T-cell (primary cell): ENCODE measurements at places on chromosomes 13 and 19. TPM values are rescaled to one million over a fixed set of nuclear protein-coding genes. Genes with fewer than 3 reads are reported as not detected.

The ZNF665 gene
- total RNA-seq, result 3.4 TPM

The RUBCNL gene
- 11.7 TPM for total RNA-seq

The USHBP1 gene
- not detected for total RNA-seq

The GRIK5 gene
- total RNA-seq, result 0.68 TPM

The TRAPPC2B gene
- total RNA-seq, result 7.3 TPM

The FBXO27 gene
- 0.66 TPM for total RNA-seq

The PGLYRP1 gene
- total RNA-seq, result not detected

The SBSN gene
- 0.23 TPM for total RNA-seq

The AKAP8L gene
- 135 TPM for total RNA-seq

The ZNF221 gene
- 1.6 TPM for total RNA-seq

The IGFLR1 gene
- total RNA-seq, result 54.7 TPM

The CDC42EP5 gene
- not detected for total RNA-seq

The EHD2 gene
- total RNA-seq, result 0.28 TPM

The FCAR gene
- total RNA-seq, result not detected

The PLEKHA4 gene
- total RNA-seq, result 5.2 TPM

- H3K27me3 ChIP-seq, result peaks cover 36% of the 10 kb centered on the region
- no peaks in the 10 kb centered on the region for H3K4me1 ChIP-seq
- DNase-seq, result no peak
- no peaks in the 10 kb centered on the region for H3K36me3 ChIP-seq
These were observed 25.2 kb downstream of the NLRP9 start for GRCh38 chr19:55712804-55713631.

GRCh38 chr13:50208826-50209335 is 193.6 kb downstream of the KCNRG start:
- H3K4me3 ChIP-seq, result no peak overlapping the region
- peaks cover 3% of the 10 kb centered on the region for H3K4me1 ChIP-seq
- peaks cover 4% of the 10 kb centered on the region for H3K27me3 ChIP-seq
- no peaks in the 10 kb centered on the region for H3K36me3 ChIP-seq
- no peak overlapping the region for H3K27ac ChIP-seq

GRCh38 chr13:40123962-40124632 is 468.6 kb downstream of the COG6 start:
- no peaks in the 10 kb centered on the region for H3K36me3 ChIP-seq
- DNase-seq, result no peak
- H3K4me3 ChIP-seq, result no peak overlapping the region
- H3K27ac ChIP-seq, result no peak overlapping the region

DNA sequence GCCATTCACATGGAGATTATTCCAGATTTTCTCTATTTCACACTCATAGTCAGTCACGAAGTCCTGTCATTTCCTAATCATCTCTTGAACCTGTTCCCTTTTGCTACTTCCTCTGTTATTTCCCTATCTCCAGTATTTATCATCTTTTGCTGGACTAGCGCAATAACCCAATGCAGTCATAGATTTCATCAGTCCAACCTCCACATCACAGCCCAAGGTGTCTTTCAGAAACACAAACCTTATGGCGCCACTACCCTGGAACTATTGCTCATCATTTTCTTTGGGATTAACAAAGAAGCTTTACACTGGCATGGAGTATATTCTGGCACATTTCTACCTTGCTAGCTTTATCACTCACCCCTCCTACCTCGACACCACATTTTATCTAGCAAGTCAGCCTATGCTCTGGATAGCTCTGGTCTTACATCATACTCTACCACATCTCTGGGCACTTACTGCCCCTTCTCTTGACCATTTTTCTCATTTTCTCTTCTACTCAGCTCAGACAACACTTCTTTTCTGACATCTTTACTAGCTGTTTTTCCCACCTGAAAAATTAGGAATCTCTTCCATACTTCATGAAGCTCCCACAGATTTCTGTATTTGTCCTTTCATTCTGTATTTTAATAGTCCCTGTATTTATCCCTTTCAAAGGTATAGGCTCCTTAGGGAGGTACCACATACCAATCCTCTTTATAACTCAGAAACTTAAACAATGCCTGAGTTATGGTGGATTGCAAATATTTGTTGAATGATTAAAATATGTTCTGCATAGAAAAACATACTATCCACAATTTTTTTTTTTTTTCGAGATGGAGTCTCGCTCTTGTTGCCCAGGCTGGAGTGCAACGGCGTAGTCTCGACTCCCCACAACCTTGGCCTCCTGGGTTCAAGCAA is 534.7 kb downstream of the KLF12 start:
- H3K36me3 ChIP-seq, result no peaks in the 10 kb centered on the region
- no peak overlapping the region for H3K27ac ChIP-seq
- no peaks in the 10 kb centered on the region for H3K4me1 ChIP-seq
- H3K27me3 ChIP-seq, result no peaks in the 10 kb centered on the region
- DNase-seq, result no peak

GRCh38 chr19:44846455-44847143 is 502 bp downstream of the NECTIN2 start:
- no peaks in the 10 kb centered on the region for H3K36me3 ChIP-seq
- no peaks in the 10 kb centered on the region for H3K27me3 ChIP-seq
- H3K27ac ChIP-seq, result no peak overlapping the region
- H3K4me1 ChIP-seq, result no peaks in the 10 kb centered on the region
- DNase-seq, result no peak

GRCh38 chr19:17079710-17080439 is 4.3 kb downstream of the MYO9B start:
- peak; percentile 33 for DNase-seq
- H3K4me3 ChIP-seq, result peak overlapping the region; percentile 31
- peak overlapping the region; percentile 55 for H3K27ac ChIP-seq
- H3K36me3 ChIP-seq, result peaks cover 5% of the 10 kb centered on the region
- no peaks in the 10 kb centered on the region for H3K27me3 ChIP-seq
- H3K4me1 ChIP-seq, result peaks cover 14% of the 10 kb centered on the region

- DNase-seq, result no peak
- no peaks in the 10 kb centered on the region for H3K36me3 ChIP-seq
- no peaks in the 10 kb centered on the region for H3K27me3 ChIP-seq
These were observed 204.5 kb upstream of the SLITRK1 start for GRCh38 chr13:84086847-84087162.

GRCh38 chr13:36787181-36787580 is 31.8 kb upstream of the RFXAP start:
- H3K36me3 ChIP-seq, result no peaks in the 10 kb centered on the region
- H3K4me3 ChIP-seq, result no peak overlapping the region
- no peaks in the 10 kb centered on the region for H3K4me1 ChIP-seq
- H3K27ac ChIP-seq, result no peak overlapping the region

- peak overlapping the region; percentile 97 for H3K27ac ChIP-seq
- H3K4me1 ChIP-seq, result peaks cover 51% of the 10 kb centered on the region
- H3K4me3 ChIP-seq, result no peak overlapping the region
- peaks cover 2% of the 10 kb centered on the region for H3K27me3 ChIP-seq
These were observed 25.8 kb upstream of the NANOS3 start for GRCh38 chr19:13850910-13851733.

GRCh38 chr19:18342090-18342632 is 1.8 kb downstream of the PGPEP1 start:
- no peak for DNase-seq
- H3K36me3 ChIP-seq, result peaks cover 17% of the 10 kb centered on the region
- H3K27me3 ChIP-seq, result no peaks in the 10 kb centered on the region
- H3K4me3 ChIP-seq, result no peak overlapping the region

DNA sequence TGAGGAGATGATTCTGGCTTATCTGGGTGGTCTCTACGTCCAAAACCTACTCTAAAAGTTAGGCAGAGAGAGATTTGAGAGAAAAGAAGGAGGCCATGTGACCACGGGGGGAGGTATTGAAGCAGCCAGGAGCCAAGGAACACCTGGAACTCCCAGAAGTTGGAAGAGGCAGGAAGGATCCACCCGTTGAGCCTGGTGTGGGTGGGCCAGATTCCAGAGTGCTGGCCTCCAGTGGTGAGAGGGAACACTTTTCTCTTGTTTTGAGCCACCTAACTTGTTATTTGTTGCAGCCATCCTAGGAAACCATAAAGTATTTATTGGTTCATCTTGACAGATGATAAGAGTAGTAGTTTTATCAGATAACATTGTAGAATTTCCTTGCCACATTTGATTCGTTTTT is 396.9 kb downstream of the MYO16 start:
- H3K4me3 ChIP-seq, result no peak overlapping the region
- no peaks in the 10 kb centered on the region for H3K4me1 ChIP-seq
- no peak overlapping the region for H3K27ac ChIP-seq
- no peaks in the 10 kb centered on the region for H3K27me3 ChIP-seq
- no peaks in the 10 kb centered on the region for H3K36me3 ChIP-seq

- peak overlapping the region; percentile 37 for H3K4me3 ChIP-seq
- no peaks in the 10 kb centered on the region for H3K36me3 ChIP-seq
- H3K27me3 ChIP-seq, result peaks cover under 1% of the 10 kb centered on the region
- H3K27ac ChIP-seq, result no peak overlapping the region
- no peak for DNase-seq
These were observed 148.6 kb upstream of the SOX21 start for GRCh38 chr13:94860981-94861407.

DNA sequence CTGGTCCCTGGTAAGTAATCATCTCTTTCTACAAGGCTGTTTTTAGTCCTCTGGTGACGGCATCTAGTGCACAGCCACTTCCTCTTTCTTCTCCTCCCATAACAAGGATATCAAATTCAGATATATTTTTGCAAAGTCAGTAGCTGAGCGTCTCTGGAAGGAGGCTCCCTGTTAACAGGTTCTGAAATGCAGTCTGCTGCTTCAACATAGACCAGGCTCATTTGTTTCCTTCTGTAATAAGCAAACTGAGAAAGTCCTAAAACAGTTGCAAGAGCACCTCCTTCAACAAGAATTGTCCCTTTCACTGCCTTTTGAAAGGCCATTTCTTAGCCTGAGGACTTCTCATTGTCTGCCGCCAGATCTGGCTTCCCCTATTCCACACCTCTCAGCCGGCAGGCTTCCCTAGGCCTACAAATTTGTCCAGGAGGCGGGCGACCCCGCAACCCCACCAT is 7.4 kb upstream of the ZSCAN5A start:
- no peaks in the 10 kb centered on the region for H3K36me3 ChIP-seq
- no peaks in the 10 kb centered on the region for H3K4me1 ChIP-seq
- no peak overlapping the region for H3K27ac ChIP-seq
- no peak overlapping the region for H3K4me3 ChIP-seq
- DNase-seq, result no peak
- H3K27me3 ChIP-seq, result no peaks in the 10 kb centered on the region

DNA sequence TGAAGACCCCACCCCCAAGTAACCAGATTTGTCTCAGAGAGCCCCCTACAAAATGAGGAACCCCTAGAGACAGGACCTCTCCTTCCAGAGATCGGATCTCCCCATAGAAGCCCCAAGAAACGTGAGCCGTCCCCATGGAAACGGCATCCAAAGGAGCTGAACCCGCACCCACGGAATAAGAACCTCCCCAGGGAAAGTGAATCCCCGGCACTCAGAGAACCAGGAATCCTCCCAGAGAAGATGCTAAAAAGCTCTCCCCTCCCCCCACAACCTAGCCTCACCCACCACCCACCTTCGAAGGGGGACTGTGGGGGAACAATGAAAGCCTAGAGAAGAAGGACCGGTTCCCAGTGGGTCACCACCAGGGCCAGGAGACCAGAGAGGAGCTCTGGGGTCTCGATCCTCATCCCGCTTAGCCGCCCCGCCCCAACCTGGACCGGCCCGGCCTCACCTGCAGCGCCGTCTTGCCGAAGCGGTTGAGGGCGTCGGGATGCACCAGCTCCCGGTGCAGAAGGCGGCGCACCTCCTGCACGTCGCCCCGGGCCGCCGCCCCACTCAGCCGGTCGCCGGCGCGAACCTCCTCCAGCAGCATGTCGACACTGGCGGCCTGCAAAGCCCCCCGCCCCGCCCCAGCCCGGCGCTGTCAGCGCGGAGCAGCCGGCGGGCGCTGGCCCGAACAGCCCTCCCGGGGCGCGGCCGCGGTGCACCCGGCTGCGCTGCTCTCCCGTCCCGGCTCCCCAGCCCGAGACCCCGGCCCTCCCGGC is 535 bp downstream of the CDKN2D start:
- peak overlapping the region; percentile 78 for H3K27ac ChIP-seq
- peaks cover 22% of the 10 kb centered on the region for H3K4me1 ChIP-seq
- no peaks in the 10 kb centered on the region for H3K27me3 ChIP-seq
- peaks cover 12% of the 10 kb centered on the region for H3K36me3 ChIP-seq

DNA sequence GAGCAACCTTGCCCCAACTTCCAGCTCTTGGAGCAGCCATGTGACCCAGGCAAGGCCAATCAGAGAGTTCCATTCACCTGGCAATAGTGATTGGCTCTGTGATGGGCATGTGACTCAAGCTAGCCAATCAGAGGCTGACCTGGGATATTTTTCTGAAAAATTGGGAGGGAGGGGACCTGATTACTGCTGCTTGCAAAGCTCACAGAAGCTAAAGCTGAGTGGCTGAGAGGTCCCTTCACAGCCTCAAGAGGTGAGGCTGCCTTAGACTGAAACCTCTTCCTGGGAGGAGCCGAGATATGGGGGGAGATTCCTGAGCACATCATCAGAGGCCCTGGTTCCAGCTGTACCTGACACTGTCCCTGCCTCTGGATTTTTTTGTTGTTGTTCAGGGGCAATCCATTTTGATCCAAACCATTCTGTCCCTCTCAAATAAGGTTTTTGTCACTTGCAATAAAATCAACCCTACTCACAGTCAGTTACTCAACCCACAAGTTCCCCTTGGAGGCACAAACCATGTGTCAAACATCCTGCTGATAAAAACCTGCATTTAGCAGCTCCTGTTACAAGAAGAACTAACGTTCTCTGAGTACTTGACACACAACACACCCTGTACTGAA is 4.8 kb downstream of the CIB3 start:
- H3K4me3 ChIP-seq, result no peak overlapping the region
- H3K27me3 ChIP-seq, result no peaks in the 10 kb centered on the region
- H3K36me3 ChIP-seq, result no peaks in the 10 kb centered on the region
- no peaks in the 10 kb centered on the region for H3K4me1 ChIP-seq
- H3K27ac ChIP-seq, result no peak overlapping the region

GRCh38 chr19:10701955-10702525 is 801 bp downstream of the QTRT1 start:
- H3K4me1 ChIP-seq, result peaks cover 3% of the 10 kb centered on the region
- peak overlapping the region; percentile 98 for H3K4me3 ChIP-seq
- H3K27ac ChIP-seq, result peak overlapping the region; percentile 2

DNA sequence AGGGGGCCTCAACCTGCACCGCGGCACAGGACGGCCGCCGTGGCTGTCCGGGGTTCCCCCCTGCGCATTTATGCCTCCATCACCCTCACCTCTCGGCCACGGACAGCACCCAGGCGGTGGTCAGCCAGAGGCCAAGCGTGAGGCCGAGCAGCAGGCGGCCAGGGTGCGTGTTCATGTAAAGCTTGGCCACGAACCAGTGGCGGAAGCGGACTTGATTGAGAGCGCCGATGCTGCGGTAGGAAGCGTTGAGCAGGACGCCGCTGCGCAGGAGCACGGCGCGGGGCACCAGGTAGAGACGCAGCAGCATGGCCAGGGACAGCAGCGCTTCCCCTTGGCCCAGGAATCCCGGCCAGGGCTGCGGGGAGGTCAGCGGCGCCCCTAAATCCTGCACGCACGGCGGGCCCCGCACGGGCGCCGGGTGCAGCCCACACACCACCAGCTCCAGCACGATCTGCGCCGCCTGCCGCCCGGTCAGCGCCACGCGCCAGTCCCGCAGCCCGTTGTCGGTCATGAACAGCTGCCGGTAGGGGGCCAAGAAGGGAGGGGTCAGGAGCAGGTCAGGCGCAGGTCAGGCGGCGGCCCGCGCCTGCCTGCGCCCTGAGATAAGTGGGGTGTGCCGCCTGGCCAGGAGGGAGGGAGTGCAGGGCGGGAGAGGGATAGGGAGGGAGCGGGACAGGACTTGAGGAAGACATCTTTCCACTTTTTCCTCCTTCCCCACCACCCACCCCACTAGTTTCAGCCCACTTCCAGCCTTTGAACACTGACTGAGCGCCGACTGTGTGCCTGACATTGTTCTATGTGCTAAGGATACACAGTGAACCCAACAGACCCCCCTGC is 6.5 kb downstream of the KCNN4 start:
- no peak overlapping the region for H3K27ac ChIP-seq
- H3K4me3 ChIP-seq, result no peak overlapping the region
- H3K4me1 ChIP-seq, result peaks cover 24% of the 10 kb centered on the region
